ENCODE measurements at places on chromosomes 4 and X.

GRCh38 chrX:13092455-13092941 lies 48.1 kb upstream of the FAM9C start:
- no peak for DNase-seq

GRCh38 chrX:130106071-130106470 lies 4.2 kb downstream of the ELF4 start:
- no peak for DNase-seq

GRCh38 chr4:112173593-112174558 lies 28.6 kb downstream of the FAM241A start:
- DNase-seq = no peak

DNA sequence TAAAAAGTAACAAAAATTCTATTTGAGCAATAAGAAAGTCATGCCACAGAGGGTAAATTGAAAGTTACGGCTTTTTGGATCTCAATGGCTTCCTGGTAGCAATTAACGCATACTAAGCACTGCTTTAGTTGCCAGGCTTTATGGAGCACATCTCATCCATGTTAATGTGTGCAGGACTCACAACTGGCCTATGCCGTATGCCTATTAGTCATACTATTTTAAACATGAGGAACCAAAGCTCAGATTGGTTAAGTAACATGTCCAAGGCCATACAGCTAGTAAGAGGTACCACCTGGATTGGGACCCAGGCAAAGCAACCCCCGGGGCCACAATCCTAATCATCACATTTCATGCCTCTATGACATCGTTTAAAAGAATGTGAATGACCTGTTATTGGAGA lies 17.1 kb downstream of the DAPP1 start:
- no peak for DNase-seq

DNA sequence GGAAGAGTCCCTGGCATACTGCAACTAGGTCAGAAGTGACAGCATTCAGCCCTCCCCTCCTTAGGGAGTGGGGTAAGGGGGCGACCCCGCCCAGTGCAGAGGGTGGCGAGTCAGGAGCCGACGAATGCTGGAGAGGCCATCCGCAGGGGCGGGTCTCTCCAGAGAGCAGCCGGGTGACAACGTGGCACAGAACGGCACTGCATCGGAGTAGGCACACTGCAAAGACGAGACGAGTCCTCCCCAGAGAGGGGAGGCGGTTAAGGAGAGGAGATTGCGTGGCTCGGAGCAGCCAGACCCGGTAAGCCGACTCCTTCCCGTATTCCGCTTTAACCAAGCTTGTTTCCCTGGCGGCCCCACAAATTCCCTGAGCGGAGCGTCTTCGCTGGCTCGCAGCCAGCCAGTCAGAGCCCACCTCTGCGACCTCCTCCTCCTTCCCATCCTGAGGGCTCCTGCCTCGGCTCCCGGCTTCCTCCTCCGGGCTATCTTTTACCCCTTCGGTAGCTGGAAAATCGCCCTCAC lies 54.9 kb downstream of the LINC00632 start:
- DNase-seq = peak; percentile 60

GRCh38 chr4:16237715-16238114 lies 11.4 kb upstream of the TAPT1 start:
- no peak for DNase-seq

DNA sequence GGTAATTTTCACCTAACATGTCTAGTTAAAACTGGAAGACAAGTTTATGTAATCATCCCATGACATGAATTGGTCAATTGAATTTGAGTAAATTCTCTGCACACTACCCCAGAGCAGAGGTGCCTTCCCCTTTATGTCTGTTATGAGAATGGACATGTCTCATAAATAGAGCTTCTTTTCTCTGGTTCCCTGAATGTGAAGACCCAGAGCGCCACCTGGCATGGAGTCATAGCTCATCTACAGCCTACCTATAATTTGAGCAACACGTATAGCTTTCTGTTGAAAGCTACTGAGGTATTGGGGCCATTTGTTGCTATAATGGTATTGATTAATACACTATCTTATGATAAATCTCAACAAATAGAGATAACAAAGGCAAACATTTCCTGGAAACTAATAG lies 626.5 kb upstream of the GALNTL6 start:
- DNase-seq = no peak

- DNase-seq = no peak
These were observed 4.1 kb downstream of the HDAC8 start for GRCh38 chrX:72568406-72569092.

GRCh38 chr4:88696630-88697029 lies 999 bp downstream of the NAP1L5 start:
- no peak for DNase-seq

- no peak for DNase-seq
These were observed 1.7 kb downstream of the SAT1 start for GRCh38 chrX:23784470-23785331.

GRCh38 chrX:140163371-140164159 lies 198.2 kb upstream of the CXorf66 start:
- DNase-seq = no peak

- no peak for DNase-seq
These were observed 40.0 kb upstream of the PDGFRA start for GRCh38 chr4:54189140-54189539.

GRCh38 chr4:31234901-31235300 lies 514.7 kb downstream of the PCDH7 start:
- no peak for DNase-seq

- DNase-seq = no peak
These were observed 23.0 kb upstream of the PPA2 start for GRCh38 chr4:105496899-105497298.

DNA sequence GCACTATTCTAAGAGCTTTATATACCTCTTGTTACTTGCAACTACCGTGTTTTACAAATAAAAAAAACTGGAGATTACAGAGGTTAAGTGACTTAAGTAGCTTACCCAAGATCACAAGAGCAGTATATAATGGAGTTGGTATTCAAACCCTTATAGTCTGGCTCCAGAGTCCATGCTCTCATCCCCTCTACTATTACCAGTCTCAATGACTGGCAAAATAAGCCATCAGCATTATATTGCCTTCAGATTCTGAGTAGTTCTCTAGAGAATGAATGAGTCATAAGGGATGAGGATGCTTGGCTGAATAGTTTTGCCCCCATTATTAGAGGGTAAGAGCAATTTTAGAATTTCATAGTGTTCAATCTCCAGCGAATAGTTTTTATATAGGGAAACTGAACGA lies 170.1 kb upstream of the ATOH1 start:
- no peak for DNase-seq

DNA sequence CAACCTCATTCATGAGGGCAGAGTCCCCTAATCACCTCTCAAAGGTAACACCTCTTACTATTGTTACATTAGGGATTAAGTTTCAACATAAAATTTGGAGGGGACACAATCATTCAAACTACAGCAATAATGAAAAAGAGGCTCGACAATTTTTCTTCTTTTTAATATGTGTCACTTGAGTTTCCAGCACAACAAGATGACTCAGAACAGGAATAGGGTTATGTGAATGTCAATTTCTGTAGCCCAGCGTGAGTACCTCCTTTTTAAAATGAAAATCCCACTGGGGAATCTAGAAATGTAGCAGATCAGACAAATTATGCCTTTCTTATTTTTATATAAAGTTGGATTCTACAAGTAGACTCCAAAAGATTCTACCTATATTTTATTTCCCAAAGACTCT lies 83.7 kb downstream of the ZNF330 start:
- no peak for DNase-seq

- no peak for DNase-seq
These were observed 100.2 kb upstream of the TMEM164 start for GRCh38 chrX:109902665-109903064.

DNA sequence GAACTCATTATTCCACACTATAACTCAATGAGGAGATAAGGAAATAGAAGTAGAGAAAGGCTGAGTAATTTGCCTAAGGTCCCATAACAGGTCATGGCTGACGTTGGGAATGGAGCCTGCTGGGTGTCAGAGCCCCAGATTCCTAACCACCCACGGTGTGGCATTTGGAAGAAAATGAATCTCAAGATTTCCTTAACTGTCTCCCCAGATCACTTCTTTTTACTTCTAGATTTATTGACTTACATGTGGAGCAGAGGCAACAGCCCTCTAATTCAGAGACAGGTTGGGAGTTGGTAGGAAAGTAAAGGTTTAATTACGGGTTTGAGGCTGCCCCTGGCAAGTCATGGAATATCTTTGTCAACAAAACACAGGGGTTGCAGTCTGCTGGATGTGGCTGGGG lies 134.0 kb downstream of the ARHGAP10 start:
- no peak for DNase-seq

DNA sequence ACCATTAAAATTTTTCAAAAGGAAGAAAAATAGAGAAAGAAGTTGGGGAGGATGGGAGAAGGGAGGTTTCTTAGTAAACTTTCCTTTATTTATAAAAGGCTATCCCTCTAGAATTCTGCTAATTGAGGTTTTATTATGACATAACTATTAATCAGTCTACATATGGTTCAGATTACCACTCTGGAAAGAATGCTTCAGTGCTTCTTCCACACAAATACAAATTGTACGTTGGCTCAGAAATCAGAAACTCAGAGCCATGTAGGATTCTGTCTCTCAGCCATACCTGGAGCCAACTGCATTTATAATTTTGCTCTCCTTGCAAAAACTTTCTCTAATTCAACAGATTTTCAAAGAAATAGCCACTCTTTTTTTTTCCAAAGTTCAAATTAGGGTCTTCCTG lies 37.1 kb downstream of the SRPX start:
- no peak for DNase-seq

DNA sequence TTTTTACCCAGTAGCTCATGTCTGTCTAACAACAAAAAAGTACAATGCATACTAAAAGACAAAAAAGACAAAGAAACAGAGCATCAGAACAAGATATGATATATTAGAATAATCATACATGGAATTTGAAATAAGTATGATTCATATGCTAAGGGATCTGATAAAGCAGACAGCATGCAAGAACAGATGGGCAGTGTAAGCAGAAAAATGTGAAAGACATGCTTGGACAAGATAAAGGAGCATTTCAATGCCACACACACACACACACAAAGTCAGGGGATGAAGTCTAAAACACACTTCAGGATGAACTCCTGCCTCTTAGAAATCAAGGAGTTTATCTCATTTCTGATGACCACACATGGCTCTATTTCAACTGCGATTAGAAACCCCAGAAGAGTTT lies 649.6 kb upstream of the NDST4 start:
- no peak for DNase-seq

- no peak for DNase-seq
These were observed 223.4 kb downstream of the BCOR start for GRCh38 chrX:39874202-39874816.

DNA sequence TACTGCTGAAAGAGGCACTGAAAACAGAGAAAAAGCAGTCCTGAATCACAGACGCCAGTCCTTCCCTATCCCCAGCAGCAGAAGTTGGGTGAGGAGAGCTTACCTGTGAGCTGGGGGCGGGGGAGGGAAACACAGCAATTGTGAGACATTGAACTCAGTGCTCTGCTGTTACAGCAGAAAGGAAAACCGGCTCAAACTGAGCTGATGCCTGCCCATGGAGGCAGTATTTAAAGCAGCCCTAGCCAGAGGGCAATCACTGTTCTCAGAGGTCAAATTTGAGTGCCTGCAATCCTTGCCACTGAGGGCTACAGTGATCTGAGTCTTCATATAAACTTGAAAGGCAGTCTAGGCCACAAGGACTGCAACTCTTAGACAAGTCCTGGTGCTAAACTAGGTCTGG lies 220.7 kb downstream of the GRXCR1 start:
- DNase-seq = no peak

DNA sequence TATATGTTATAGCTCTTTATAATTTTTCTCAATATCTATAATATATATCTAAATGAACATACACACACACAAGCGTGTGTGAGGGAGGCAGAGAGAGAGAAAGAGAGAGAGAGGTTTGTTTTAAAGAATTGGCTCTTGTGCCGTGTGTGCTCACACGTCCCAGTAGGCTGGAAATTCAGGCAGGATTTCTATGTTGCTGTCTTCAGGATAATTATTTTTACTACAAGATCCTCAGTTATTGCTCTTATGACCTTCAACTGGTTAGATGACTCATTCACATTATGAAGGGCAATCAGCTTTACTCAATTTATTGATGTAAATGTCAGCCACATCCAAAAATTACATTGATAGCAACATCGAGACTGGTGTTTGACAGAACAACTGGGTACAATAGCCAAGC lies 1520.7 kb upstream of the PCDH7 start:
- no peak for DNase-seq

- no peak for DNase-seq
These were observed 343.8 kb upstream of the CLNK start for GRCh38 chr4:11028334-11028733.

- DNase-seq = no peak
These were observed 186.0 kb upstream of the WDFY3 start for GRCh38 chr4:85152480-85152879.

DNA sequence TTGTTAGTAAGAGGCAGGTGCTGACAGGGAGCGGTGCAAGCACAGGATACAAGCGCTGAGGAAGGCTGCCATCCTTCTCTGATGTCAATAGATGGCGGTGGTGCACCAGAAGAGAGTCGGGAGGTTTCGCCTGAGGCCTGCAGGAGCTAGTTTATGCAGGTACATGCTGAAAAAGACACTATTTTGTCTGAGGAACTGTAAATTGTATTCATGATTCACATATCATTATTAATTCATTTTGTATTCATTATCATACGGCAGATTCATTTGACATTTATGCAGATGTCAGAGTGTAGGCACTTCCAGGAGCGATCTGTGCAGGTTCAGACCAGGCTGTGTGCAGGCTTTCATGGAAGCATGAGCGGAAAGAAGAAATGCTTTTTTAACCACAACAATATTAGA lies 824.0 kb downstream of the STIM2 start:
- DNase-seq = peak; percentile 64

DNA sequence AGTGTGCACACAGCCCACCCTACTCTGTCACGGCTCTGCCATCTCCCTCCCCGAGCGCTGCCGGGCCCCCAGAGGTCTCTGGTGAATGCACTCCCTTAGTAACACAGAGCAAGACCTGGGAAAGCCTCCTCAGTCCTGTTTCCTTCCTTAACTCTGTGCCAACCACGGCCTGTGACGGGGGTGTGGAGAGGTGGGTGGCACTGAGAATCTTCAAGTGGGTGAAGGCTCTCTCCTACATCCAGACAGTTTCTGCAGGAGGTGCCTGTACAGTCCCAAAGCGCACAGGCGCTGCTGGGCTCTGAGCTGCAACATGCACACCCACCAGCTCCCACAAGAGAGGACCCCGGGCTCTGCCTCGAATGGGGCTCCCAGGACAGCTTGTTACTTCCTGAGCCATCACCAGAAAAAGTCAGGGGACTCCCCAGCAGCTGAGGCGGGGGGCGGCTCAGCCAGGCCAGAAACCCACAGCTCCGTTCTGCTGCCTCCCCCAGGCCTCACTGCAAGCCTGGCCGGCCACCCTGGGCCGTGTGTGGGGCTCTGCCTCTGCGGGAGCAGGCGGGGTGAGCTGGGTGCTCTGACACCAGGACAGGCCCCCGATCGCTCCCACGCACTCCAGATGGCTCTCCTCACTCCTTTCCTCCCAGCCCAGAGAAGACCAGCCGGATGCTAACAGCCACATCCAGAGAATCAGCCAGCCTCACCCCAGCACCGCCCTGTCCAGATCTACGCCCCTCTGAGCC lies 29.7 kb downstream of the FAM53A start:
- DNase-seq = no peak

DNA sequence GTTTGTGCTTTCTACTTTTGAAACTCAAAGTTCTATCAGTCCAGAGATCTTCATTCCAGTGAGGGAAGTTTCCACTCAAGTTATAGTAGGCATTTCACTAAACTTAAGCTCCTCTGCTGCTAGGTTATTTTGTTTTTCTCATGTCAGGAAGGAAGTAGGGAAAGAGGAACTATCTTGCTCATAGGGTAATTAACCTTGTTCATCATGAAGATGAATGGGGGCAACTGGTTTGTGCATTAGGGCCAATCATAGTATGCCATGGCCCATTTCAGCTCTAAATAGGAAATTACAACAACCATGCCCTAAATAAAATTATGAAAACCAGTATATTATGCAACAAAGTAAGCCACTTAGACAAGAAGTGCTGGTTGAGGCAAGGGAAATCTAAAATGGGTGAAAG lies 804.7 kb upstream of the NDST4 start:
- no peak for DNase-seq

Measured in nephron progenitor cell (in vitro differentiated cells).